ENCODE measurements at places on chromosomes 6 and 20.

- DNase-seq, result no peak
These were observed 236.9 kb downstream of the QKI start for GRCh38 chr6:163651426-163651825.

GRCh38 chr20:47720636-47721427, 64.4 kb downstream of the SULF2 start:
- DNase-seq, result no peak

- DNase-seq, result no peak
These were observed 242.8 kb downstream of the UST start for GRCh38 chr6:148989585-148989984.

GRCh38 chr6:151690303-151690702, 117.2 kb upstream of the ESR1 start:
- DNase-seq, result no peak

DNA sequence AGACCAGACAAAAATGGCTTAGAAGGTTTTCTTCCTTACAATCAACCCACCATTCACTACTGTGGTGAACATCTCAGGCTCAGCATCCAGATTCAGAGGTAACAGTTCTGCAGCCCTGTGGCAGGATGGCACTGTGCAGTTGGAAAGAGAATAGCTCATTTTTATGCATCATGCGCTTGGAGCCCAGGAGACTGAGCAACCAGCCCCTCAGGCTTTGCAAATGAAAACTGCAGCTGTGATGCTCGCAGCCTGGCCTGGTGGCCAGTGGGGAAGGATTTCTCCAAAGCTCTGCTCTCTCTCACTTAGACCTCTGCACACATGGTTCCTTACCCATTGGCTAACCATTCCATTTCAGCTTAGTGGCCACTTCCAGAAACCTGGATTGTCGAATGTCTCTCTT, 45.8 kb downstream of the GABRR2 start:
- DNase-seq, result no peak
